ENCODE measurements at places on chromosomes 11 and 22.

- DNase-seq: no peak
These were observed 59.9 kb downstream of the LARGE1 start for GRCh38 chr22:33860386-33860785.

DNA sequence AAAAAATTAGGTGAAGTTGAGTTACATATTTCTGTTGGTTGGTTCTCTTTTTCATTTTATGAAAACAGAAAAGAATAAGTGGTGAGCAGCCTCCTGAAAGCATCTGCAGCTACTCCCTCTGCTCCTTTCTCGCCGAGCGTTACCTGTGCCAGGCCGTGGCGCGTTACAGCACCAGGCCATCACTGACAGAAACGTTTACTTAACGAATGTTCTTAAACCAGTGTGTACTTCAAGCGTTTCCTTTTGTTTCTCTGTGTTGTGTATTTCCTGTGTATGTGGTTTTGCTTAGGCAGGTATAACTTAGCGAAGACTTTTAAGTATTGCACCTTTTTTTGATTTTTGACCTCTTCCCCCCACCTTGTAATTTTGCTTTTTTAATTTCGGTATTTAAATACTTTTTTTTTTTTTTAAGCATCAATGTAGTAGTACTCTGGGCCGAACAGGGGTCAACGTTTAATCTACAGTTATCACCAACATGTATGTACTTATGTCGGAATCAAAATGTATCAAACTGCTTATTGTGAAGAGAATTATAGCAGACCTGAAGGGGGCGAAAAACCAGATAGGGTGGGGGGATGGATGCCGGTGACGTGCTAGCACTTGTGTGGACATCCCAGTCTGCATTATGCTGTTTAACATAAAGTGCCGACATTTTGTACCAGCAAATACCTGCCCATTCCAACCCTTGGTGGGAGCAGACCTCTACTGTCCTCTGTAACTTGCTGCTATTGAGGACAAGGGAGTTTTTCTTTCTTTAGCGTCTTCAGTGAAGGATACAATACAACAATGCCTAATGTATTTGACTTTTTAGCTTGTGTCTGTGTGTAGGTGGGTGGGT, 21.6 kb upstream of the ADSL start:
- peak; percentile 61 for DNase-seq

GRCh38 chr11:100970283-100971164, 159.1 kb downstream of the PGR start:
- no peak for DNase-seq

GRCh38 chr11:129035244-129035643, 92.6 kb upstream of the TP53AIP1 start:
- DNase-seq: no peak

DNA sequence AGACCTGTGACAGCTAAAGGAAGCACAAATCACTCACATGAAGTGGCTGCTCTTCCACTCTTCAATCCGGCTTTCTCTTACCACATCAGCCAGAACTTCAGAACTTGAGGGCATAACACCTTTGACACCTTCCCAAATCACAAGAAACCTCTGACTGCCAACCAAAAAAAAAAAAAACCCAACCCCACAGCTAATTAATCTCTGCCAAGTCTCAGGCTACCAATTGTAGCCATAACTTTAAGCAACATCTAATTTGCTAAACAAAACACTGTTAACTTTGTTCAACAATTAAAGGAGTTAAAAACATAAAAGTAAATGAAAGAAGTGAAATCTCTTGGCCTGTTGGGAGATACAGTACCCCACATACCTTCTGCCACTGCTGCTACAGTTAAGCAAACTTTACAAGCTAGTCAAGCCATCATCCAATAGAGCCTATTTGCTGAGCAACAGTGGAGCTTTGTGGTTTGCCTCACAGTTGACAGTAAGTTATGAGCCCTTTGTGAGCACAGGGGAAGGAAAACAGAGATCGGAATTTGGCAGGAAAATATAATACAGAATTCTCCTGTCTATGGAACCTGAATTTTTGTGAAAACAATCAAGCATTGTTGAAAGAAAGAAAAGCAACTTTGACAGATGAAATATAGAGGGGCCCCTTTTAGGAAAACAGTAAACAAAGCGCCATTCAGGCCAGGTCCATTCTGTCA, at the start of gene SOX6:
TSS of gene SOX6 (minus strand) at position 490 of the 704 bp plus-strand sequence. CDS start 15,298 bp downstream, outside the sequence.
- no peak for DNase-seq

GRCh38 chr22:28208036-28208435, 289.0 kb upstream of the PITPNB start:
- no peak for DNase-seq

DNA sequence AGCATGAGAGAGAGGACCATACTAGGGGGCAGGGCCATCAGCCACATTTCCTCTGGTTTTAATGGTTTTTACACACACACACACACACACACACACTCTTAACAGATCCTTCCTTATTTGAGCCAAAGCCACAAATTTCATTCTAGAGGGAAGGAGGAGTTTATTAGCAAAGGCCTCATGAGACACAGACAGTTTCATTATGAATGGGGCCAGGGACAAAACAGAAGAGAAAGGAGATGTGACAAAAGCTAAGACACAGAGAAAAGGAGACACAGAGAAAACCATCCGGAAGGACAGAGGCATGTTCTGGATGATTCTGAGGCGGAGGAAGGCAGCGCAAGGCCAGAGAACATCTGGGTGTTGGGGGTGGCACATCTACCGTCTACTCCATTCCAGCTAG, 32.2 kb upstream of the ARFGAP3 start:
- DNase-seq: no peak

DNA sequence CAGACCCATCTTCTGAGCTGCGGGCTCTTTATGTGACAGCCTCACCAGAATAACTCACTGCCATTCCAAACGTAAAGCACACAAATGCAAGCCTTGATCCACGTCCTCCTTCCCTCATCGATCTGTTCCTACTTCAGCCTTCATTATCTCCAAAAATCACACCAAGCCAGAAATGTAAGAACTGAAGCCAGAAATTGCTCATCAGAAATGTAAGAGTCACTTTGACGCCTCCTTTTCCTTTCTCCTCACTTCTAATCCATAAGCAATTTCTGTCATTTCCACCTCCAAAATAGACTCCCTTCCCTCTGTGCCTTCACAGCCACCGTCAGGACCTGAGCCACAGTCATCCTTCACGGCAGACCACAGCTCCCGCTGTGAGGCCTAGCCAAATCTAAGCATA, 387.3 kb upstream of the B3GAT1 start:
- no peak for DNase-seq

- DNase-seq: peak; percentile 78
These were observed 5.3 kb upstream of the INS start for GRCh38 chr11:2166091-2166851.

GRCh38 chr11:79668575-79668974, 227.7 kb upstream of the TENM4 start:
- DNase-seq: no peak

GRCh38 chr11:14645015-14645912, 1.7 kb downstream of the PDE3B start:
- no peak for DNase-seq

DNA sequence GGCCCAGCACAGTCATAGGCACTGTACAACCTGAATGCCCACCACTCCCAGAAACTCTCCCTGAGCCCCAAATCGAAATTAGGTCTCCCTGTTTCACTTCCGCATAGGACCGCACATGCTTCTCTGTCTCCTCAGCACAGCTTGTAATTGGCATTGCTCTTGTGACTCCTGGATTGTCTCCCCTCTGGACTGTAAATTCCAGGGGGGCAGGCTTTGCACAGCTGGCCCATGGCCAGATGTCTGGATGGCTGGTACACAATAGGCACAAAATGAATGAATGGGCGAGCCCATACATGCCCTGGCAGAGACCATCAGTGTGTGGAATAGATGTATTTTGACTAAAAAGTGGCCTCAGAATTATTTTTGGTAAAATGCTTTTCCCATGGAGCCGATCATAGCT, 63.3 kb upstream of the PHF21B start:
- no peak for DNase-seq
